Lung microvascular endothelial cell (primary cell): ENCODE measurements at places on chromosomes 5 and 9. TPM values are rescaled to one million over a fixed set of nuclear protein-coding genes. Genes with fewer than 3 reads are reported as not detected.

DNA sequence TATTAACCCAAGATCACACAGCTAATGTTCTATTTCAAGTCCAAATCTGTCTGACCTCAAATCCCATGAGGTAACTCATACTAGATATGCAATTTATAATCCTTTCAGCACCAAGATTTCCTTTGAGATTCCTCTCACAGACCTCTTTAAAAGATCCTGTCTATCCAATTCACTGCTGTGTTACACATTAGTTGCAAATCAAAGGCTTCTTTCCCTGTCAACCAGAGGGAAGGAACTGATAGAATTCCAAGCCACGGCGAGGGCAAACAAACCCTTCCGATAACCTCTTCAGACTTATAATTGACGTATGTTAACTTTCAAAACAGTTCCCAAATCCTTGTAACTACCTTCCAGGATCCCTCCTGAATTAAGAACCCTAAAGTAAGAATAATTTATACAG lies 168.9 kb downstream of the DRD1 start:
- DNase-seq = no peak

- no peak for DNase-seq
These were observed 32.7 kb downstream of the PRRT1B start for GRCh38 chr9:131578021-131578420.

DNA sequence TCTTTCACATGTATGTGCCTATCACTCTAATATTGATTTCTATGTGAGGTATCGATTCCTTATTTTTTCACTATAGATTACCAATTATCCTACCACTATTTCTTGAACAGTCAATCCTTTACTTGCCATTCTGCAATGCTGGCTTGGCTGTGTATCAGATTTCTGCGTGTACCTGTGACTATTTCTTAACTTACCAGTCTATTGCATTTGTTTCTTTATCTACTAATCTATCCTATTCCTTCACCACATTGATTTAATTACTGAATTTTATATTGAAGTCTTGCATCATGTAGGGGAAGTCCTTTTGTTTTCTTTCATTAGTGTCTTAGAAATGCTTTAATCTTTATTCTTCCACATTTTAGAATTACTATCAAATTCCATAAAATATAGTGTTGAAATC lies 684.8 kb downstream of the LRRC70 start:
- no peak for DNase-seq

Gene GPR150
- under 0.01 and 0.22 TPM in 2 replicates for total RNA-seq

- DNase-seq = no peak
These were observed 63.8 kb downstream of the PTTG1 start for GRCh38 chr5:160485364-160485969.

DNA sequence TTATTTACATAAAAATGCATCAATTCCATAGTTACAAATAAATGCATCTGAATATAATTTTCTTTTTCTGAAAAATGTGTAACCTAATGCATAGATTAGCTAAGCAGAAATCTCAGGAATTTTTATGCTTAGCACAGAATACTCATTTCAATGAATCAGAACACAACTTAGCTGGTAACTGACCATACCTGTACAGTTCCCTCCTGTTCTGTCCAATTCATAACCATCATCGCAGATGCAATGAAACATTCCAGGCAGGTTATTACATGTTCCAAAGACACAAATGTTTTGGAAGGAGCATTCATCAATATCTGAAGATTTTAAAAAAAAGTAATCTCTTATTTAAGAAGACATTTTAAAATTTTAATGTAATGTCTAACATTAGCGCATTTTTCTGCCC lies 219.4 kb downstream of the FBN2 start:
- no peak for DNase-seq

Gene SLC9A3
- 0.65 and 0.79 TPM in 2 replicates for total RNA-seq

DNA sequence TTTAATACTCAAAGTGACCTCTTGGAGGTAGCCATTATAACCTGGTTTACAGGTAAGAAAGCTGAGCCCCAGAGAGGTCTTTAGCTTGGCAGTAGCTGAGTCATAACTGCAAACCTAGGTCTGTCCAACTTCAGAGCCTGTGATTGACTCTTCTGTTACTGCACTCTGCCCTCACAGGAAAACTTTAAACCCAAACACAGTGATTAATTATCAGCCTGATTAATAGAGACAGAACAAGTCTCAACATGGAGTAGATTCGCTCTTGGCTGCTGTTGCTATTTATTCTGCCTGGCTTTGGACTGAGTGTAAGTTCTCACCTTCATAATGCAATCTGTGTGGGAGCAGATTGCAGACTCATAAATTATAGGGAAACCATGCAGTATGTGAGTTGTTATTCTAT lies 27.4 kb upstream of the TXN start:
- no peak for DNase-seq

Gene FAM163B
- not detected in 2 replicates for total RNA-seq

GRCh38 chr9:127184641-127185040 lies 62.2 kb upstream of the ANGPTL2 start:
- no peak for DNase-seq

DNA sequence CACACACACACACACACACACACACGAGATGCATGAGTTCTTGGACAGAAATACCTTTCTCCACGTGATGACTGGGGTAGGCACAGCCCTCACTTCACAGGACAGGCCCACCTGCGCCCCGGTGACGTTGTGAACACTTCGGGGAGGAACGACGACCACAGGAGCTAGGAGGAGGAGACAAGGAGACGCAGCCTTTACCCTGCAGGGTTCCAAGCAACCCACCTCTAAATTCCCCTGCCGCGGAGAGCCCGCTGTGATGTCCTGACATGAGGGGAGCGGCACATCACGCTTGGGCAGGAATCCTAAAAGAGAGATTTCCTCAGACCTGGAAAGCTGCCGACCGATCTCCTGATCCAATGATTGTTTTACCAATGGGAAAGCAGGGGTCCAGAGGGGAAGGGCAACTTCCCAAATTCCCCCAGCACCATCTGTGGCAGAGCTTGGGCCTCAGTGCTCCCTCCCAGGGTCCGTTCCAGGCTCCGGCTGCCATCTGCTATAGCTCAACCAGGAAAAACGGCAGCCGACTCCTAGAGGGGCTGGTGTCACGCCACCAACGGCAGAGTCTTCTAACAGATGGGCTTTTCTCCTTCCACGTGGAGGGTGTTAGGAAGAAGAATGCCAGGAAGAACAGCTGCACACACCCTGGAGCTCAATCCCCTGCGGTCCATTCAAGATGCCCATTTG lies 10.1 kb downstream of the IGFBPL1 start:
- DNase-seq = no peak
